ENCODE measurements at places on chromosomes 1 and 21.

- DNase-seq, result peak; percentile 93
Measured at GRCh38 chr1:209827384-209828262, at the start of gene UTP25. Gene UTP25 (plus strand): TSS chr1:209827972. CDS start chr1:209828064, 92 bp downstream.

- no peak for DNase-seq
Measured at GRCh38 chr1:90339811-90340210, 344.9 kb downstream of the ZNF326 start.

DNA sequence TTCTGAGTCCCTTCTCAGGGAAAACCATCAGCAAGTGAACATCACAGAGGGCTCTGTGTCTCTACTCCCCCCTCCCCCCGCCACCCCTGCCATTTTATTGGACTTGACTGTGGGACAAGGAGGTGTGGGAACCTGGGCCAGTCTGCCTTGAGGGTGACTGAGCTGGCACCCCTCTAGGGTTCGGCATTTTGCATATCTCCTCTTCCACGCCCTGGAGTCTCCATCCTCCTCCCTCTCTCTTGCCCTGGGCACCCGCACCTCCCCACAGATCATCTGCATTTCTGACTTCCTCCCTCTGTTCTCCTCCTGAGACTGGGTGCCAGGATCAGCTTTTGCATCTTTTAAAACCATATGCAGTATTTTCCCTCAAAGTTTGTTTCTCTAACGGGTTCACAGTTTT lies 107.1 kb upstream of the ERRFI1 start:
- no peak for DNase-seq

GRCh38 chr1:241990040-241990439 lies 8.9 kb downstream of the MAP1LC3C start:
- peak; percentile 73 for DNase-seq

DNA sequence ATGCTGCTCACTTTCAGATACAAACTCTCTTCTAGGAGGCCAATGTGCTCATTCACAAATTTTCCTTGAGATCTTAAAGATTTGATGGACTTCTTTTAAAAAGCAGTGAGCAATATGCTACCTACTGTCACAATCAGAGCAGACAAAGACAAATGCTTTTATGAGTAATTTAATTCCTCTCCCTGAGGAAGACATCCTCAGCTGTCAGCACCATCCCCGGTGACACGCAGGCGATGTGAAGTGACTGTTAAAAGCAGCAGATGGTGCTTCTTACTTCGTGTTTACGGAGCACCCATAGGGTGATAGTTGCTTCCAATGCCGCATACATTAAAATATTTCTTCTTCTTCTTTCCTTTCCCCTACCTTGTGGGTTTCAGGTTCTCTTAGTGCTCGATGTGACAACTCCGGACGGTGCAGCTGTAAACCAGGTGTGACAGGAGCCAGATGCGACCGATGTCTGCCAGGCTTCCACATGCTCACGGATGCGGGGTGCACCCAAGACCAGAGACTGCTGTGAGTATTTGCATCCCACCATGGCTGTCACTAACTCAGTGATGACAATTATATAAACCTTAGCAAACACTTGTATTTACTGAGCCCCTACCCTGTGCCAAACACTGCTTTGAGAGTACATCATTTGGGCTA lies 29.1 kb downstream of the LAMC2 start:
- DNase-seq, result no peak

DNA sequence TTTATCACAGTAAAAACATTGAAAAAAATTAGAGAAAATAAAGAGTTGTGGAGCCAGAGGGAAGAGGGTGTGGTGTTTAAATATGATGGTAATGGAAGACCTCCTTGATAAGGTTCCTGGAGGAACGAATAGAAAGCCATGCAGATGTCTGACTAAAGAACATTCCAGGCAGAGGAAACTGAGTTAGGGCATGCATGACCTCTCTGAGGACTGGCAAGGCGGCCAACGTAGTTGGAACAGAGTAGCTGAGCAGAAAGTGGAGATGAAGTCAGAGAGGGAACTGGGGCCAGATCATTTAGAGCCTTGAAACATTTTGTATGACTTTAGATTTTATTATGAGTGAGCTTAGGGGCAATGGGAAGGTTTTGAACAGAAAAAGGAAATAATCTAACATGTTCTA lies 377.5 kb downstream of the HLX start:
- no peak for DNase-seq

DNA sequence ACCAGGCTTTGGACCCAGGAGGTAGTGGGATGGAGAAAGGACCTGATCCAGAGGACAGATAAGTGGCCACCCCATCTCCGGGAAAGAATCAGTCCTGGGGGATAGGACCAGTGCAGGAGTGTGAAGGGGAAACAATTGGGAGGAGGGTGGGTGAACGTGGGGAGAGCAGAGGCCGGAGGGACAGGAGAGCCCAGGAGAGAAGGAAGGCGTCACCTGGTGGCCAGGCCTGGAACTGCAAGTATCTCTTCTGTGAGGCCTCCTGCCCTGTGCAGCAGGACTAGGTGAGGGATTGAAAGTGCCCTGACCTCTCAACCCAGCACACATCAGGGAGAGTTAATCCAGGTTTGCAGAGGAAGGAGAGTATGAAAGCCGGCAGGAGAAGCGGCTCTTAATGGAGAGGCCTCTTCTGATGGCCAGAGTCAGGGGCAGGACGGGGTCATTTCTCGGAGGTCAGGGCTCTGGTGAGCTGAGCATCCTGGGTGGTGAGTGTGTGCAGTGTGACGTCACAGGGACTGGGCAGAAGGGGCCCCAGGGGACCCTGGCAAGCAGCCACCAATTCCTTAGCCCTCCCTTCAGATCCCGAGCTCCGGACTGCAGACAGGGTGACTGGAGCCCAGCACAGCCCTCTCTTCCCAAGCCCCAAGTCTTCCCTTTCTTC lies 9.2 kb upstream of the LAD1 start:
- DNase-seq, result peak; percentile 86

GRCh38 chr1:196611873-196612272 lies 3.6 kb upstream of the KCNT2 start:
- no peak for DNase-seq

DNA sequence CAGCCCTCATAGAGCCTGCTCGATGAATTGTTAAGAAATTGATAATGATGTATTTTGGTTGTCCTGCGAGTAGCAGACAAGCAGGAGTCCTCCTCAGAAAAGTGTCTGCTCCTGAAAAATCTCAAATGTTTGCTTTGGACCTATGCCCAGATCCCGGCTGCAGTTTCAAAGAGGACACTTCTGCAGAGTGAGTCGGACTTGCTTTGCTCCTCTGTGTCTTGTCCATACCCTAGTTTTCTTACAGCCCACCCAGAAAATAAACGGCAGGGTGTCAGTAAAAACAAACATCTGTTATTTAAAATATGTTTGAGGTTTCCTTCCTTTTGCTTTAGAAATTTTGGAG lies 2.8 kb downstream of the S100A10 start:
- DNase-seq, result peak; percentile 58

- DNase-seq, result no peak
Measured at GRCh38 chr1:61111084-61112004, 29.0 kb downstream of the NFIA start.

- no peak for DNase-seq
Measured at GRCh38 chr1:203199816-203200571, 13.5 kb upstream of the CHI3L1 start.

DNA sequence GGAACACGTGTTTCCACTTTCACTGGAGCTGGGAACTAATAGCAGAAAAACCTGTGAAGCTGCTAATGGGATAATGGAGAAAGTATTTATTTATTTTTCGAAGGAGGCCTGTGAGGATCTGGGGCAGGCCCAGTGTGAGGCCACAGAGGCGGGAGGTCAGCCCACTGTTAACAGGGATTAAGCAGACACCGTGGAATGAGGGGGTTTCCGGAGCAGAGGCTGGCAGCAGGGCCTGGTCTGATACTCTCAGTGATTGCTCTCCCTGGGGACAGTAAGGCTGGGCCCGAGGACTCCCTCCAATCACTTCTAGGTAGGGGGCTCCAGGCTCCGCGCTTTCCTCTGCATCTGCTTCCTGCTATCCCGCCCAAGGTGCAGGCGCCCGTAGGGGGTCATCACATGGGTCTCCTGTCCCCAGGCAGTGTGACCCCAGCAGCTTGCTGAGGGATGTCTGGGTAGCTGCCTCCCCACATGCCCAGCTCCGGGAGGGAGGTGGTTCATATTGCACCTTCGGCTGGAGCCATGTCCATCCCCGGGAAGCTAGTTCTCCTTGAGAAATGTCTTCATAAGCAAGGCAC lies 28.8 kb upstream of the CDCA8 start:
- DNase-seq, result no peak

DNA sequence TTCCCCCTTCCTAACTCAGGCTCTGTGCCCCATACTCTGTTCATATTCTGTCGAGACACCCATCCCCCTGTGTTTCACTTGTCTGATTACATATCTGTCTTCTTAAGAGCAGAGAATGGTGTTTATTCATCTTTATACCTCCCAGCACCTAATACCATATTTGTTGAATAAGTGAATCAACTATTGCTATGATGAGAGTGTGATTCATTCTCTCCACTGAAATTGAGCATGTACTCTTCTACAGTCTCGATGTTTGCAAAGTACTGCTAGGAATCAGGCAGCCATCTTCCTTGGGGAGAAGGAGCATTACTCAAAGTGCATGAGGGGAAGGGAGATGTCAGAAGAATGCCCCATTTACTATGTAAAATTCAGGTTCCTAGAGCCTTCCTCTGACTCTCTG lies 27.0 kb downstream of the TBX15 start:
- no peak for DNase-seq

DNA sequence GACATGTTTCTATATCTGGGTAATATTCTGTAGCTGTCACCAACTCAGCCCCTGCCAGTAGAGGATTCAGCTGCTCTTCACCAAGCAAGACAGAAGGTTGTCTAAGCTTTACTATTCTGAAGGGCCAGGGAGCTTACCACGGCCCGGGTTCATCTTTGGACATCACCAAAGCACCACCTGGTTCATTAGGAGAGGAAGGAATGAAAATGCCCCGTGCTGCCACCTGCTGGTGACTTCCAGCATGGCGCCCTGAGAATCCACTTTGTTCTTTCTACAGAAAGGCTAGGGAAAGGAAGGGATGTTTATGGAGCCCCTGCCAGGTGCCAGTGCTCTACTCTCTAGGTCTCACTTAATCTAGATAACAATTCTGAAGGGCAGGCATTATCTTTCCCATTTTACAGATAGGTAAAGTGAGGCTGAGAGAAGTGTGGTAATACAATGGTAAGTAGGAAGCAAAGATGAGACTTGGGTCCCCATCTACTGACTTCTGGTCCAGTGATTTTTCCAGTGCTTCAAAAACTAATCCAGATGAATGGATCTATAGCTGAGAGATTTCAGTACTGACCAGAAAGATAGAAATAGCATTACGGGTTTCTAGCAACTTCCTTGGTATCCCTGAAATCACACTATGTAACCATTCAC lies 79.5 kb downstream of the BEND5 start:
- peak; percentile 62 for DNase-seq

GRCh38 chr1:214364786-214365295 lies 83.9 kb downstream of the SMYD2 start:
- no peak for DNase-seq

GRCh38 chr1:220922951-220923350 lies 43.7 kb downstream of the HLX start:
- no peak for DNase-seq

Measured in thyroid gland (tissue), 4 donors.